Sigmoid colon (tissue), 7 donors: ENCODE measurements at places on chromosomes 5 and 9. TPM values are rescaled to one million over a fixed set of nuclear protein-coding genes. Genes with fewer than 3 reads are reported as not detected.

DNA sequence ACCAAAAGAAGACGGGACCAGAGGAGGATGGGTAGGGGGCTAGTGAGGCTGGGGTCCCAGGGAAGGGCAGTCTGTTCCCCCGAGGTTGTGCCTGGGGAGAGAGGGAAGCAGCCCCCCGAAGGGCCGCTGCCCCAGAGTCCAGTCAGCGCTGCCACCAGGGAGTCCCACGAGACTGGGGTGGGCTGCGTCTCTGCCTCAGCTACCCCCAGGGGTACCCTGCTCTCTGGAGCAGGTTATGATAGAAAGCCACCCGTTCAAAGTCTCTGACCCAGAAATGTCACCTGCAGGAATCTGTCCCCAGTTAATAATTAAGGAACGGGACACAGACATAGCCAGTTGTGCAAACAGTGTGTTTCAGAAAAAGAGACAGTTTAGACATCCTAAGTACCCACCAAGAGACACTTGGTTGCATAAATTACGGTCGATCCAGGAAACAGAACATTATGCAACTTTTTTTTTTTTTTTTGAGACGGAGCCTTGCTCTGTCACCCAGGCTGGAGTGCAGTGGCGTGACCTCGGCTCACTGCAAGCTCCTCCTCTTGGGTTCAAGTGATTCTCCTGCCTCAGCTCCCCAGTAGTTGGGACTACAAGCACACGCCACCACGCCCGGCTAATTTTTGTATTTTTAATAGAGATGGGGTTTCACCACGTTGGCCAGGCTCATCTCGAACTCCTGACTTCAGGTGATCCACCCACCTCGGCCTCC lies 10.7 kb upstream of the AGPAT2 start:
- H3K27ac ChIP-seq, result no peak overlapping the region
- no peak for DNase-seq
- H3K27me3 ChIP-seq, result no peaks in the 10 kb centered on the region

GRCh38 chr5:35856765-35857351 lies at the start of gene IL7R:
TSS of gene IL7R (plus strand) at chr5:35856891. CDS start at chr5:35856978, 87 bp downstream.
- no peak within 1 kb of the TSS for H3K27ac ChIP-seq
- no peak within 1 kb of the TSS for H3K4me3 ChIP-seq
- H3K4me1 ChIP-seq, result no peaks in the 10 kb centered on the region
- H3K36me3 ChIP-seq, result no peaks in the 10 kb centered on the region
- no peaks in the 10 kb centered on the region for H3K27me3 ChIP-seq

GRCh38 chr5:65555287-65555686 lies 7.7 kb downstream of the CENPK start:
- H3K4me1 ChIP-seq, result no peaks in the 10 kb centered on the region
- no peak for DNase-seq
- no peak overlapping the region for H3K4me3 ChIP-seq
- no peaks in the 10 kb centered on the region for H3K36me3 ChIP-seq
- no peak overlapping the region for H3K27ac ChIP-seq
- H3K27me3 ChIP-seq, result no peaks in the 10 kb centered on the region

GRCh38 chr5:173329491-173330337 lies 1.5 kb upstream of the STC2 start:
- DNase-seq, result no peak
- H3K27me3 ChIP-seq, result peaks cover 6% of the 10 kb centered on the region
- H3K4me3 ChIP-seq, result peak overlapping the region; percentile 46
- H3K27ac ChIP-seq, result peak overlapping the region; percentile 63

DNA sequence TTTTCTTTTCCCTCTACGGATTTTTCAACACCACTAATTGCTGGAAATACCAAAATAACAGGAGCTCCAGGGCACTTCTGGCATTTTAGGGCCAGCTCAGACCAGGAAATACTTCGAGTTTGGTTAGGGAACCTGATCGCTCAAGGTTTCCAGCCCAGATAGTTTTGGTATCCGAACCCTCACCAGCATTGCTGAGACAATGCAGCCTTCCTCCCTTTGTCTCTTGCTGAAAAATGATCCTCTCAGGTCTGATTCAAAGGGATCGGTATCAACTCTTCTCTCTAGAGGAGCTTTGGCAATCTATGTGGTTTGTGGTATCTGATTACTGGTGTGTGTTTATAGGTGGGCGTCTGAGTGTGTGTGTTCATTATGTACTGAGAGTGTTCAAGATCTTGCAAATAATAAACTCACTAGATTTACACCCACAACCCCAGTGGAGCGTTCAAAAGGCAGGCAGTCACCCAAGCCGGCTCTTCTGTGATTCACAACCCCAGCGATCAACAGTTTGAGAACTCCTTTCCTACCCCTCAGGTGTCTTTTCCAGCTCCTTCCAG lies 122.8 kb upstream of the EGFLAM start:
- no peaks in the 10 kb centered on the region for H3K27me3 ChIP-seq
- H3K36me3 ChIP-seq, result no peaks in the 10 kb centered on the region
- DNase-seq, result no peak
- H3K4me3 ChIP-seq, result no peak overlapping the region
- H3K4me1 ChIP-seq, result peaks cover 26% of the 10 kb centered on the region

GRCh38 chr5:171676286-171676944 lies 109.2 kb upstream of the SMIM23 start:
- DNase-seq, result no peak
- no peaks in the 10 kb centered on the region for H3K36me3 ChIP-seq
- H3K4me1 ChIP-seq, result peaks cover 10% of the 10 kb centered on the region
- no peak overlapping the region for H3K27ac ChIP-seq
- no peak overlapping the region for H3K4me3 ChIP-seq

FOXD4L3 gene
- not detected for total RNA-seq

FBXO38 gene
- total RNA-seq, result 46.0 TPM

SH3GL2 gene
- total RNA-seq, result 0.55 TPM
